ENCODE measurements at places on chromosomes 1 and 21. TPM values are rescaled to one million over a fixed set of nuclear protein-coding genes. Genes with fewer than 3 reads are reported as not detected.

CCDC185 gene
- not detected for total RNA-seq

TMPRSS2 gene
- total RNA-seq, result not detected

CACNA1S gene
- total RNA-seq, result not detected

SNAPIN gene
- total RNA-seq, result 30.4 TPM

CHD5 gene
- 0.24 TPM for total RNA-seq

CRABP2 gene
- 34.4 TPM for total RNA-seq

CXADR gene
- total RNA-seq, result 0.52 TPM

HSD3B2 gene
- total RNA-seq, result 0.55 TPM

HMGB4 gene
- total RNA-seq, result not detected
